ENCODE measurements at places on chromosomes 2 and 18.

- DNase-seq, result no peak
Observed at GRCh38 chr18:74459889-74460288, 2.8 kb upstream of the DIPK1C start.

DNA sequence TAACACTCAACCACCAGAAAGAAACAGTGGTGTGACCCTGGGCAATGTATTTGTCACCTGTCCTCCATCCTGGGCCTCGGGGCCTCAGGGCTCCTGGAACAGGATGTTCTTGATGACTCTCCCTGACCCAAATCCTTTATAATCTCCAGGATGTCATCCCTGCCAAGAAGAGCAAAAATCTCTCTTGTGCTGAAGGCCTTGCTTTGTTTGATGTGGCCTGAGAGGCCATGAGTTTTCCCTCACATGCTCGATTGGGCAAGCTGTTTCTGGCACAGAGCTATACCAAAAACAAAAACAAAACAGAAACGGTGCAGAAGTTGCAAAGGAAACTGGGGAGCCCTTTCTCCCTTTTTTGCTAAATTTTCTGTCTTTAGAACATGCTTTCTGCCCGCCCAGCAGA is 35.7 kb upstream of the ST3GAL5 start:
- DNase-seq, result no peak

GRCh38 chr2:218671097-218671653 is 627 bp downstream of the RNF25 start:
- DNase-seq, result no peak

- no peak for DNase-seq
Observed at GRCh38 chr2:160293391-160294091, 93.5 kb upstream of the ITGB6 start.

GRCh38 chr2:233145726-233146125 is 85.6 kb downstream of the INPP5D start:
- no peak for DNase-seq

- DNase-seq, result no peak
Observed at GRCh38 chr2:206535260-206535986, 92.1 kb downstream of the ADAM23 start.

DNA sequence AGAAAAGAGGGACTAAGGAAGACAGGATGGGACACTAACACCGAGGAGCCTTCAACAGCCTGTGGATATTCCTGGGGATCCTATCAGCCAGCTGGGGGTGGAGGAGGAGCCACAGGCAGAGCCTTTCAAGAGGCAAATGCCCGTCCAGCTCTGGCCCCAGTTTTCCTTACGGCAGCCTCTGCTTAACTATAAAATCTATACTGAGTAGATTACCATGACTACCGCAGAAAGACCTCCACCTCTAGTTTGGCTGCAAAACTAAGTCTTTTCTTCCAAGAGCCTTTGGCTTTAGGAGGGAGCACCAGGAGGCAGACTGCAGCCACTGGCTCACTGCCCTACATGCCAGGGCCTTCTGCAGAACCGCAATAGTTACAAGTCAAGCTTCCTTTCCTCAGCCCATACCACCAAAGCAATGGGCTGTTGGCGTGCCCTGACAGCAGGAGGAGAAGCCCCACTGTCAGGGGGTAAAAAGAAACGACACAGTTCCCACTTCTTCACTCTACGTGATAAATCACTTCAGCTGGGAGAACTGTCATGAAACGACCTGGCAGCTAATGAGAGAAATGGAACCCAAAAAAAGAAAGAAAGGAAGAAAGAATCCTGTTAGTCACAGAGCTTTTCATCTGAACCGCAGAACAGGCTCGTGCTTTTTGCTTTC is 25.1 kb upstream of the CREB1 start:
- DNase-seq, result no peak

- DNase-seq, result no peak
Observed at GRCh38 chr2:55425431-55425831, 5.8 kb upstream of the CCDC88A start.

GRCh38 chr2:232927032-232927792 is 57.1 kb downstream of the SNORC start:
- DNase-seq, result no peak

GRCh38 chr2:51628917-51629316 is 597.0 kb upstream of the NRXN1 start:
- no peak for DNase-seq

DNA sequence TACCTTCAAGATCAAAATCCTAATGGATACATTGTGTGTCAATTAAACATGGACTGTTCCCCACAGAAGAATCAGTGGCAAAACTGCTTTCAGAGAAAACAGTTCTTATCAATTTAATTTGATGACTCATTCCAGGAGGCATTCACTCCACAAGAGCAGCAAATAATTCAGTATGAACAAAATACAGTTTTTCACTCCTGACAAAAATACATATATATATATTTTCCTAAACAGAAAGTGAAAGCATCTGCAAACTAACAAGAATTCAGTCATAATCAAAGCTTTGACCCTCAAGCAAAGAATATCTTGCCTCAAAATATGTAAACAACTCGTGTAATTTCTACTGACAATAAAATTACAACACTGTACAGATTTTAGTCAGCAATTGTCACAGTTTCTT is 685.1 kb upstream of the SLC8A1 start:
- DNase-seq, result no peak

GRCh38 chr2:57432528-57432927 is 614.1 kb upstream of the VRK2 start:
- no peak for DNase-seq

GRCh38 chr2:111160758-111161157 is 40.0 kb downstream of the BCL2L11 start:
- no peak for DNase-seq

DNA sequence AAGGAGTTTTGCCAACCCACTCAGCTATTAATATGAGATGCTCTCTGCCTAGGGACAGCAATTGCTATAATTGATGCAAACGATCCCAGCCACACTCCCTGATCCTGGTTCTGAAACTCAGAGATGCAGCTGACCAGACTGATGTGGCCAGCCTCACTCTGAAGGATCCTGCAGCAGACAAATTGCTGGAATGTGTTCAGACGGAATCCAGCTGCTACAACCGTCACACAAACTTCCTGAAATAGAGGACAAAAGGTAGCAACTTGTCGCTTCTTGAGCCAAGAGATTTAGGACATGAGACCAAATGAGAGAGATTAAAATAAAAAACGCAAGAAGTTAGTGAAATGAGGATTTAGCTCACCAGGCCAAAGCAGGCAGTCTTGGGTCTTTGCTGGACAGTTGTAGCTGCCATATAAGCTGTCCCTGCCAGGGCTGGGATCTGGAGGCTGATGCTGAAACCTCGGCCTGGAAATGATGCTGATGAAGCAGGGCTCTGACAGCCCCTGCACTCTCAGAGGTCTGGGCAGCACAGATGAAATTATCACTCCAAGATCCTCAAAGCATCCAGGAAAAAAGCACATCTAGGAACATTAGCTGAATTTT is 8.3 kb upstream of the YWHAQ start:
- DNase-seq, result no peak

GRCh38 chr2:127414638-127415592 is 3.3 kb upstream of the PROC start:
- no peak for DNase-seq

DNA sequence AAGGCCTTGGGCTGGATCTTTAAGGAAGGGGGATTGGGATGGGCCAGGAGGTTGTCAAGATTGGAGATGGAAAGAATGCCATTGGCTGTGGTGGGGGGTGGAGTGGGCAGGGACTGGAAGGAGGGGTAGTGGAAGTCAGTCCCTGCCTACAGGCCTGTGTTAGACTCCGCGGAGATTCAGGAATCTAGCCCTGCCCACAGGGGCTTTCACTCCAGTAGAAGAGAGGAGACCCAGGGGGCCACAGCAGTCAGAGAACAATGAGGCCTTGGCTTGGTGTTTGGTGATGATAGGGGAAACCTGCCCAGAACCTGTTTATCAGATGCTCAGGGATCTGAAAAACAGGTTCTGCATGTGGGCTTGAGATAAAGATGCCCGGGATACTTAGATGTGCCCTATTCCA is 6.1 kb downstream of the STEAP3 start:
- DNase-seq, result no peak

GRCh38 chr2:15814946-15815345 is 125.4 kb upstream of the MYCN start:
- DNase-seq, result no peak

DNA sequence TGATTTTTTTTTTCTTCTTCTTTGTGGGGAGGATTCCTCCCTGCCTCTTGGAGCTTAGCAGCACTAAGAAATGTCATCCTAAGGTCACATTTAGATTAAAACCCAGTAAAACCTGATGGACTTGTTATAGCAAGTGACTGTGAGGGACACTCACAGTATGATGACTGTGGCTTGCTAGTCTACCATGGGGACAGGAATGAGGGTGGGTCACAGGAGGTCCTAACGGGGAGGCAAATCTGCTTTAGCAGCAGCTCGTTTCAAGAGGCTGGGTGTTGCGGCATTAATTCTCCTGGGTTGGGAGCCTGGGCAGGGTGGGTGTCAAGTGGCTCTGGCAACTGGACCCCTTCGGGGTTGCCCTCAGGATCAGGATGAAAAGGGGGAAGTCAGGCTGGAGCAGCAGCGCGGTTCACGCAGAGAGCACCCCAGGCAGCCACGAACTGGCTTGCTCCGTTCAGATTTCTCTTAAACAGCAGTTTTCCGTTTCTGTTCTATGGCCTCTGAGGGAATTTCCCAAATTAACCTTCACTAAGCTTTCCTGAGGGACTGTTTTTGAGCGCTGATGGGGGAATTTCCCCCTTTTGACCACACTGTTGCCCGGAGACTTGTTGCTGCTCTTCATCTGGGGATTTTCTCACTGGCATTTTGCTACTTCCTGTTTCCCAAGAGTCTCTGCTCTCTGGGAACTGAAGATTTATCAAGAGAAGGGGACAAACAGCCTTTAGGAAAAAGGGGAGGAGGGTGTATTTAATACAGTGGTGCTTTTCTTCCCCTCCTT is 59.8 kb upstream of the PELI1 start:
- peak; percentile 18 for DNase-seq

DNA sequence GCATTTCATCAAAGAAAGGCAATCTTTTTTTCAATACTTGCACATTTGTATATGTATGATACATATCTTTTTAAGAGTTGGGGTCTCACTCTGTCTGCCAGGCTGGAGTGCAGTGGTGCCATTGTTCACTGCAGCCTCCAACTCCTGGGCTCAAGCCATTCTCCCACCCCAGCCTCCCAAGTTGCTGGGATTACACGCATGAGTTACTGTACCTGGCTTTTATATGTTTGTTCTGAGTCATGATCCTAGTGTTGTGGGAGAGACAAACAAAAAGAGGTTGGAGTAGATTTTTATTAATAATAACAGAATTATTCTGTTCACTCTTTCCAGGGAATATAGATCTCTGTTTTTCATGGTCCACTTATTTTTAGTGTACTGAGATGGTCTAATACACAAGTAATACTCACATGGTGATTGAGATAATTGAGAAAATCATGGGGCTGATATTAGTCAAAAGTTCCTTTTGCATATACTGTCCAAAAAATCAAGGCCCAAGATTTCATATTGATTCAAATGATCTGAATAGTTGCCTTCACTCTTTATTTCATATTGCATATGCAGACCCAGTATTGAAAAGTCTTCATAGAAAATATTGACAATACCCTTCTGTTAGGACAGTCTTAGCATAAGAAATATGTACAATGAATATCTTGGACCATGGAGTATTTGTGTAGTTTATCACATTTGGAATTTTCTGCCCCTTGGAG is 138.3 kb downstream of the FMNL2 start:
- no peak for DNase-seq

- DNase-seq, result no peak
Observed at GRCh38 chr18:26556573-26556972, 8.2 kb upstream of the KCTD1 start.

DNA sequence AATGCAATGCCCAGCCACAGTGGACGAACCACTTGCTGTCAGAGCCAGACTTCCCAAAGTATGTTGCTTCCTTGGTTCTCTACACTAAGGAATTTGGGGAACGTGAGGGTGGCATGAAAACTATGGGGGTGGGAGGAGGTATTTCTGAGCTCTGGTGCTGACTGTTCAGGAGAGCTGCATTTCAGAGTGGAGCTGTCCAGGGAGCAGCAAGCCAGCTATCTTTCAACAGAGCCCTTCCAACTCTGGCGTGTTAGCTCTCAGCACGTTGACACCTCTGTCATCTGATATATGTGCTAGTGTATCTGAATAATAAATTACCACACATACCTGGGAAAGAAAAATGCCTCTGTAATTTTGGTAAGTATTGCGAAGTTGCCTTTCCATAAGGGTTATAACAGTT is 66.1 kb downstream of the SAP130 start:
- DNase-seq, result no peak

DNA sequence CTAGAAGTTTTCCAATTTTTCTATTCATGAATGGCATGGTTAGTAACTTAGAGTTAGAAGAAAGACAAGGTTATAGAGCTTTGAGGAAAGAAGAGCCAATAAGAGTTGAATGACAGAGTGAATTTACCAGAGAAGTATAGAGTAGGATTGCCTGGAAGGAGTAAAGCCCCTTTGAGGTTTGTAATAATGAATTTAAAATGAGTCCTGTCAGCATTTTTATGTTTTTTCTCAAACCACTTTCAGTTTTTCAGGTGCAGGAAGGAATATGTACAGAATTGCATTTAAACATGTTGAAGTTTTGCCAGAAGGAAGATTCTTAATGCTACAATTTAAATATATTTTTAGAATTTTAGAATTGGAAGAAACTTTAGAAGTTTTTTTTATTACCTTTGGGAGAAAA is 408.3 kb downstream of the DSC3 start:
- no peak for DNase-seq

- DNase-seq, result no peak
Observed at GRCh38 chr18:36157441-36157840, 27.7 kb downstream of the ELP2 start.

GRCh38 chr18:34223164-34223892 is 1.4 kb downstream of the NOL4 start:
- DNase-seq, result no peak

- DNase-seq, result no peak
Observed at GRCh38 chr2:67216103-67216502, 181.0 kb upstream of the ETAA1 start.

- no peak for DNase-seq
Observed at GRCh38 chr2:159695795-159696448, 16.4 kb upstream of the MARCHF7 start.

- no peak for DNase-seq
Observed at GRCh38 chr2:21118302-21118920, 5.4 kb upstream of the TDRD15 start.

GRCh38 chr18:8375249-8375648 is 234.0 kb upstream of the RAB12 start:
- no peak for DNase-seq

DNA sequence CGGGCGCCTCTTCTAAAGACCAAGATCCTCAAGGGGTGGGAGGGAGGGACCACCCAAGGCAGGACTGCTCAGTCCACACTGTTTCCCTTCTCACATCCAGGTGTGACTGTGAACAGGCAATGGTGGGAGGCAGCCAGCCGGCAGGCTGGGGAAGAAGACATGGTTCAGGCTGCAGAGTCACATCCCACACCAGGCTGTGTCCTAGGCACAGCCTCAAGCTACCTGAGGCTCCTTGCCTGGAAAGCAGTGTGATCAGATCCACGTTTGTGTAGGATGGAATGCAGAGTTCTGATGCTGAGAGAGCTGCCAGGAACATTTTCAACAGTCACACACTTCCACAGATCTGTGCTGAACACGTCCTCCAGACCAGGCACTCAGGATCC is 16.4 kb downstream of the SLC66A2 start:
- no peak for DNase-seq
